ENCODE measurements at places on chromosomes 12 and 14. TPM values are rescaled to one million over a fixed set of nuclear protein-coding genes. Genes with fewer than 3 reads are reported as not detected.

Gene SLC39A5
- polyA plus RNA-seq: not detected

Gene ERBB3
- polyA plus RNA-seq: 21.0 TPM

Gene SERPINA1
- 2.6 TPM for polyA plus RNA-seq

Gene CLEC2A
- not detected for polyA plus RNA-seq

Gene PTCSC3
- not detected for polyA plus RNA-seq

Gene PTPN6
- 28.4 TPM for polyA plus RNA-seq

Gene SIX4
- polyA plus RNA-seq: 4.2 TPM

Gene SERPINA6
- not detected for polyA plus RNA-seq

Gene TXNDC16
- 10.7 TPM for polyA plus RNA-seq

Gene FAR2
- 2.1 TPM for polyA plus RNA-seq

Gene FIGNL2
- 5.0 TPM for polyA plus RNA-seq

All from cardiac muscle cell (in vitro differentiated cells and primary cell).